ENCODE measurements at places on chromosomes 11 and 22.

GRCh38 chr11:8107642-8108041 is 26.6 kb downstream of the TUB start:
- DNase-seq = no peak

- peak; percentile 83 for DNase-seq
These were observed 1008.0 kb downstream of the FAM181B start for GRCh38 chr11:81725701-81726100.

- DNase-seq = no peak
These were observed 9.2 kb upstream of the GAS2 start for GRCh38 chr11:22657101-22657694.

DNA sequence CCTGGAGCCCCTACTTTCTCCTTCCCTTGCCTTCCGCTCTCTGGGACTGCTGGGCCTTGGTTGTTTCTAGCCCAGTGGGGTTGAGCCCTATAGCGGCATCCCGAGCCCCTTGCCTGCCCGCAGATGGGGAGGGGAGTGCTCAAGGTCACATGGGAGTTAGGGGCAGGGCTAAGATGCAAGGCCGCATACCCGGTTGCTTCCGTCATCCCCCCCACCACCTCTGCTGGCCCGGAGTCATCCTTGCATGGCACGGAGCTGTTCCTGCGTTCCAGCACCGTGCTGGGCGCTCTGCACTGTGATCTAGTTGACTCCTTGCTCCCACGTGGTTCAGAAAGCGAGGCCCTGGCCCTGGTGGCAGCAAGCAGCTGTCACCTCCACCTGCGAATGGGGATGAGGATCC is 18.0 kb downstream of the FLRT1 start:
- peak; percentile 17 for DNase-seq
